NCI-H2081 (cell line): ENCODE measurements at places on chromosomes 5 and 9.

DNA sequence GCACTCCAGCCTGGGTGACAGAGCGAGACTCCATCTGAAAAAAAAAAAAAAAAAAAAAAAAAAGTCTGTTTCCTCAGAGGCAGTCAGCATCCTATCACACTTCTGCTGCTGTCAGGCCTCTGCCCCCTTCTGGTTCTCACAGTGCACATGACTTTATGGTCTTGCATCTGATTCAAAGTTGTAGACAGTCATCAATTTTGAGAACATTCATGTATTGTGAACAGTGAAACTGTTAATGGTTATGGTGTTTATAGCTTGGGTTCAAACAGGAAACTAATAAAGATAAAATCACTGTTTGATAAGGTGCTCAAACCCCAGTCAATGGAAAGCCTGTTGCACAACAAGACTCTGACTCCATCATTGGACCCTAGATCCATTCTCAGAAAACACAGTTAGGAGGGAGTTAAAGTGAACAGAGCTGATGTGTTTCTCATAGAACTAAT, 61.4 kb downstream of the FOXD1 start:
- DNase-seq = no peak

DNA sequence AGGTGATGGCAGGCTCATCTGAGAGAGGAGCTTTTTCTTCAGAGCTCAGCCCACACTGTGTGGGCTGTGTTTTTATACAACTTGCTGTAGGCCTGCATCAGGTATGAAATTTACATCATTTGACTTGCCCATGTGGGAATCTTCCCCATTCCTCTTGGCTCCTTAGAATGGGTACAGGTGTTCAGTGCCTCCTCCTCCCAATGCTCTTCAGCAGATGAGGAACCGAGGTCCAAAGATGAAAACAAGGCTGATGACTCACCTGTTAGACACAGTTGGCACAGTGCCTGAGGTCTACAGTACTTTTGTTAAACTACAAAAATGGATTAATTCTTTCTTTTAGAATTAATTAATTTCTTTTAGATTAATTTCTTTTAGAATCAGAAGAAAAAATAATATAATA, 20.8 kb downstream of the PAPPA start:
- no peak for DNase-seq

- DNase-seq = no peak
Observed at GRCh38 chr9:32501868-32502267, 24.1 kb downstream of the RIGI start.

DNA sequence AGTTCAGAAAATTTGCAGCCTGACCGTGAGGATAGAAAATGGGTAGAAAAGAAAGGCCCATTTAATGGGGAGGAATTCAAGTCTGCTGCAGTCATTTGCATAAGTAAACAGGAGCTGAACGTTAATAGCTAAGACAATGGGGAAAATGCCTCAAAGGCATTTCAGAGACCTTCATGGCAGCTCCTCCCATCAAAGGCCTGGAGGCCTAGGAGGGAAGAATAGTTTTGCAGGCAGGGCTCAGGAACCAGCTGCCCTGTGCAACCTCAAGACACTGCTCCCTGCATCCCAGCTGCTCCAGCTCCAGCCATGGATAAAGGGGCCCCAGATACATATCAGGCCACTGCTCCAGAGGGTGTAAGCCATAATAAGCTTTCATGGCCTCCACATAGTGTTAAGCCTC, 32.2 kb upstream of the CDH18 start:
- DNase-seq = no peak

GRCh38 chr5:179118338-179118737, 58.2 kb downstream of the ZNF354C start:
- DNase-seq = no peak

DNA sequence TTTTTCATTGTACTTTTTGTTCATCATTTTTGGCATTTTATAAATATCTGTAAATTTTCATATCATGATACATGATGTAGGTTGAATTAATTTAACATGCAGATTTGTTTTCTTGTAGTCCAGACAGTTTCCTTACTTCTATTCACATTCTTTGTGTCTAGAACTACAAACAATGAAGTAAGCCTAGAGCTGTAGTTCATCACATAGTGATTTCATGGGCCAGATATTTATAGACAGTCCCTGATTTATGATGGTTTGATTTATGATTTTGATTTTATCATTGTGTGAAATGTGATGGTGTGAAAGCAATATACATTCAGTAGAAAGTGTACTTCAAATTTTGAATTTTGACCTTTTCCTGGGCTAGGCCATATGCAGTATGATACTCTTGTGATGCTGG, 139.0 kb downstream of the ARHGEF28 start:
- no peak for DNase-seq

DNA sequence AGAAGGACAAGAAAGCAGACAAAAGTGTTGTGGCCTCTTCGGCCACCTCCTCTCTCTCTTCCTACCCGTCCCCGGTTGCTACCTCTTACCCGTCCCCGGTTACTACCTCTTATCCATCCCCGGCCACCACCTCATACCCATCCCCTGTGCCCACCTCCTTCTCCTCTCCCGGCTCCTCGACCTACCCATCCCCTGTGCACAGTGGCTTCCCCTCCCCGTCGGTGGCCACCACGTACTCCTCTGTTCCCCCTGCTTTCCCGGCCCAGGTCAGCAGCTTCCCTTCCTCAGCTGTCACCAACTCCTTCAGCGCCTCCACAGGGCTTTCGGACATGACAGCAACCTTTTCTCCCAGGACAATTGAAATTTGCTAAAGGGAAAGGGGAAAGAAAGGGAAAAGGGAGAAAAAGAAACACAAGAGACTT, 2.4 kb downstream of the EGR1 start:
- no peak for DNase-seq

- no peak for DNase-seq
Observed at GRCh38 chr5:91207248-91207647, 175.9 kb downstream of the ARRDC3 start.

- DNase-seq = no peak
Observed at GRCh38 chr5:57581772-57582171, 99.2 kb upstream of the ACTBL2 start.

GRCh38 chr9:117596678-117597077, 107.5 kb upstream of the TLR4 start:
- peak; percentile 11 for DNase-seq

DNA sequence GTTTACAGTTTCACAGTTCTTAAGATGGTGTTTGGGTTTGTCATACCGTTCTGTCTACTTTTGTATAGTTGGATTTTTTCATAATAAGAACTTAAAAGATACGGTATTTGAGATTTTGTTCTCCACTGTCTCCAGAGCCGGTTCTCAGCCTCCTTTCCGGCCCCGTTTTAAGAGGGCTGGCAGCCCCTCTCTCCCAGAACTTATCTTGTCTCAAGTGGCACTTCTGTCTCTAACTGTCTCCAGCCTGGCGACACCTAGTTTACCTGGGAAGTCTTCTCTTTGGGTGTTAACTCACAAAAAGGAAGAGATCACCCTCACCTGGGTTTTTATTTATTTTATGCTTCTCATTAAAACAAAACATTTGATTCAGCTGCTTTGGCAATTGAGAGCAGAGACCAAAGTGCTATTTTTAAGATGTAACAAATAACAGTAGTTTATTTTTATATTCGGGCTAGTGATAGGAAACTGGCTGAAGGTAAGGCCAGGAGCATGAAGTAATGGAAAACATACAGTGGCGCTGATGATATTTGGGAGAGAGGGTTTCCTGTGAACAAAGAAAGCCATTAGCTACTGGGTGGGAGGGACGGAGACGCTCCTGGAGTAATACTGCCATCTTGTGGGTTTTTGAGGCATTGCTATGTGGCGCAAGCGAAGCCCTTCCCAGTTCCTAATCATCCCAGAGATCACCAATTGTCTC, 48.3 kb downstream of the ACER2 start:
- peak; percentile 85 for DNase-seq

GRCh38 chr5:1527533-1528205, 3.9 kb upstream of the LPCAT1 start:
- no peak for DNase-seq

DNA sequence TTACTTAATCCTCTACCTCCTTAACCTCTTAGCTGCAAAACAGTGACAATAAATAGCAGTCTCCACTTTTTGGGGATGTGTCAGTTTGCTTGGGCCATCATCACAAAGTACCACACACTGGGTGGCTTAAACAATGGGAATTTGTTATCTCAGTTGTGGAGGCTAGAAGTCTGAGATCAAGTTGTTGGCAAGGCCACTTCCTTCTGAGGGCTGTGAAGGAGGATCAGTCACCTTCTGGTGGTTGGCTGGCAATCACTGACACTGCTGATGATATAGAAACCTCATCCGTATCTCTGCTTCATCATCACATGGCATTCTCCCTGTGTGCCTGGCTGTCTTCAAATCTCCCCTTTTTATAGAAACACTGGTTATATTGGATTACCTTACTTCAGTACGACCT, 187.1 kb upstream of the TBC1D2 start:
- DNase-seq = no peak

DNA sequence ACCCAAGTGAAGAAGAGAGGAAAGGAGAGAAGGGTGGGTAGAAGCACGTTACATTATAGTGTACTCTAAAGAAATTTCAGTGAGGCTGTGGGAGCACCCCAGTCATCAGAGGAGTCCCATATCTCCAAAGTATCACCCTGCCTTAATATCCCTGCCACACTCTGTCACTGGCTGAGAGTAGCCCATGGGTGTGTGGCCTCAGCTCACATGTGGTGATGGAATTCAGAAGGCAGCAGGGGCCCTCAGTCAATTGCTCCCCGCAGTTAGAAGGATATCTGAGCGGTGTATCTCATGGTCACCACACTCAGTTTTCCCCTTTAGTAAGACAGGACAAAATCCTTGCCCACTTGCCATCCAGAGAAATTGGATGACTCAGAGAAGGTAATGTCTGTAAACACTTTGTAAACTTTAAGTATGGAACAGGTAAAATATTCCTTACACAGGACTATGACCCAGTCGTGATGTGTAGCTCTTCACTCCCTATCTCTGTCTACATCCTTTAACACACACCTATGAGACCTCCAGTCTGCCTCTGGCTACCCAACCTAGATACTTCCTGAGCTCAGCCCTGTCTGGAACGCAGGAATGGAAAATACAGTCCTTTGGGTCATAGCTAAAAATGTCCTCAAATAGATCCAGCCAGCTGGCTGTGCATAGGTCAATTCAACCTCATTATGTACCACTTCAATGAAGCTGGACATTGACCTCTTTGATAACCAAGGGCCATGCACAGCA, 24.3 kb upstream of the PLIN2 start:
- DNase-seq = no peak

- DNase-seq = no peak
Observed at GRCh38 chr5:113804264-113804663, 290.8 kb downstream of the YTHDC2 start.

GRCh38 chr5:175809531-175810121, 61.8 kb upstream of the CPLX2 start:
- DNase-seq = no peak

DNA sequence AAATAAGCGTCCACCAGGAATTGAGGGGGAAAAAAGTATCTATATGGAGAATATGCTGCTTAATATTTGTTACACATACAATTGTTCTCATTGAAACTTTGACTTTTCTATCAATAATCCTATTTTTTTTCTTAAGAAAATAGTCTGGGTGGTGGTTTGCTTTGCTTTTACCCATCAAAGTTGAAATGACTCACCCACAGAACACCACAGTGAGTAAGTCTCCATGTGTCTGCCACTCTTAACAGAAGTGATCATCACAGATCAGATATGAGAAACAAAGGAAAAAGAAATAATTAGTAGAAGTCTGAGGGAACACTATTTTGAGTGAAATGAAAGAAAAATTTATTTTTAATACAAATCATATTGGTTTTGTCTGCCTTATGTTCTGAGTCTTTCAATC, 742.8 kb downstream of the CDH9 start:
- DNase-seq = no peak

- DNase-seq = no peak
Observed at GRCh38 chr5:112002376-112002775, 245.4 kb upstream of the NREP start.

DNA sequence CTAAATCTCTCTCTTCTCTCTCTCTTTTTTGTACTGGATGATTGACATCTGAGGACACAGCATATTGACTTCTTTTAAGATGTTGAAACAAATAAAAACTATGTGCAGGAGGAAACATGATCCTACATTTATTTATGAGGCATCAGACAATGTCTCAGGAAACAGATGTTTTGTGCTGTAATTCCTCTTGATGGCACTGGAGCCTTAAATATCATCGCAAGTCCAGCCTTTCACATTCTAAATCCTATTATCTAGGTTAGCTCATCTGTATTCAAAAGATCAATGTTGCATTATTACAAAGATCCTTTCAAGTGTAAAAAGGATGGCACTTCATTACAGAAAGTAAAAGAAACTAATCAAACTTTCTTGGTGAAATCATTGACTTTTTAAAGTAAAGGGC, 63.9 kb downstream of the MAT2B start:
- DNase-seq = peak; percentile 7

DNA sequence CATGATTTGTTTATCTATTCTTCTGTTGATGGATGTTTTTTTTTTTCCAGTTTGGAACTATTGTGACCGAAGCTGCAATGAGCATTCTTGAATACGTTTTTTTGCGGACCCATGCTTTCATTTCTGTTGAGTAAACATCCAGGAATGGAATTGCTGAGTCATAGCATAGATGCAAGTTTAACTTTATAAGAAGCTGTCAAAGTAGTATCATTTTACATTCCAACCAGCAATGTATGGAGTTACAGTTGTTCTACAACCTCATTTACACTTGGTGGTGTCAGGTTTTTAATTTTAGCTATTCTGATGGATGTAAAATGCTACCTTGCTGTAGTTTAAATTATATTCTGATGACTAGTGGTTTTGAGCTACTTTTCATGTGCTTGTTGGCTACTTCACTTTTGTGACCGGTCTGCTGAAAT, 49.0 kb downstream of the NPR3 start:
- DNase-seq = no peak
